ENCODE measurements at places on chromosomes 3 and 15. TPM values are rescaled to one million over a fixed set of nuclear protein-coding genes. Genes with fewer than 3 reads are reported as not detected.

- no peak for DNase-seq
Measured at GRCh38 chr3:64621726-64622395, 65.9 kb downstream of the ADAMTS9 start.

- no peak for DNase-seq
Measured at GRCh38 chr3:58334013-58334321, 1.3 kb downstream of the PXK start.

- DNase-seq: no peak
Measured at GRCh38 chr15:28019594-28020309, 79.4 kb downstream of the OCA2 start.

GRCh38 chr3:100880072-100880471 is 113.1 kb downstream of the ABI3BP start:
- DNase-seq: no peak

GRCh38 chr15:29449136-29449535 is 179.5 kb upstream of the NSMCE3 start:
- DNase-seq: peak; percentile 44

- DNase-seq: no peak
Measured at GRCh38 chr3:135127946-135128470, 332.9 kb downstream of the EPHB1 start.

- DNase-seq: no peak
Measured at GRCh38 chr15:56232058-56232457, 11.6 kb downstream of the RFX7 start.

GRCh38 chr3:125211523-125212090 is 941 bp downstream of the SLC12A8 start:
- no peak for DNase-seq

GRCh38 chr15:84082739-84083138 is 152.8 kb upstream of the GOLGA6L4 start:
- DNase-seq: no peak

The CEP70 gene
- 54.8 TPM for total RNA-seq

The CLSTN2 gene
- 14.4 TPM for total RNA-seq

The KNL1 gene
- 7.4 TPM for total RNA-seq

The ZDHHC23 gene
- total RNA-seq: 4.2 TPM

The TSPAN3 gene
- total RNA-seq: 312 TPM

The FSTL1 gene
- 734 TPM for total RNA-seq

Measured in mesothelial cell of epicardium (in vitro differentiated cells).